Stimulated activated naive CD4-positive, alpha-beta T cell treated with Interleukin-2 at 50 U/mL for 16 hours (primary cell): ENCODE measurements at places on chromosomes 4 and X.

- no peak for DNase-seq
Measured at GRCh38 chr4:146577111-146577510, 55.4 kb upstream of the SLC10A7 start.

DNA sequence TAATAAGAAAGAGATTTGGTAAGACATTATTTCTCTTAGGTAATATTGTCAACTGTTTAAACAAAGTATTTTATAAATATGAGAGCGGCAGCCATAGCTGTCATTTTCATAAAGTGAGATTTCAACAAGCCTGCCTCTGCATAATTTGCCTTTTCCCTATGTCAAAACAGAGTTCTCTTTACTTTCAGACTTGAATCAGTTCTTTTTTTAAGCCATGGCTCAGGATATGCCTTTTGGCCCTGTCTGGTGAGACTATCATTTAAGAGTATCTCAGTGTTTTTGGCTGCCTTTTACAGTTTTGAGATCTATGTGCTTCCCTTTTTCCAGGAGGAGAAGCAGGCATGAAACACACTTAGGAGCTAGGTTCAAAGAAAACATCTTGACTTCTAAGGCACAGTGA lies 7.5 kb upstream of the GUCY1A1 start:
- no peak for DNase-seq

- DNase-seq, result no peak
Measured at GRCh38 chr4:148090503-148091476, 351.4 kb downstream of the NR3C2 start.

DNA sequence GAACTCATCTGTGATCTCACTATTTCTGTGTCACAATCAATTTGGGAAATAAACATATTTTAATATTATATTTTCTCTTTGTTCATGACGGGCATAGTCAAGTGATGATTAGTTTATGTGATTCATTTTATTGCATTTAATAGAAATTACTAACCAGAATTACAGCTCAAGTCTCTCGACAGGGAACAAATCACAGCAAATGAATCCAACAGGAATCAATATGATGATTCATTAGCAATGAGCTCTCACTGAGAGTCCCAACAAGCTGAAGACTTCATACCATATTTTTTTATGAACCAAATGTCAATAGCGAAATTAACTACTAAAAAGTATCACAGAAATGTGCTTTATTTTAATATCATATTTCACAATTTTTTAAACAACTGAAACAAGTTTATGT lies 649.7 kb downstream of the GRID2 start:
- DNase-seq, result no peak

DNA sequence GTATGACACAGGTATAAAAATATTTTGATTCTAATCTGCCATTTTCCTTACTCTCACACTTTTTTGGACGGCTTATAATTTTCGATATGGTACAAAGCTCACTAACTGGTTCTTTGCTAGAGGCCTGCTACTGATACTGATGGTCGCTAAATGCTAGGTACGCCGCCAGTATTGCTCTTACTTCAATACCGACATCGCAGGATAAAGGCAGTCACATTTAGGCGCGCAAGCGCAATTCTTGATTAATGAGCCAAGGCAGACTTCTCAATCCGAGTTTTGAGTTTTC lies 557 bp upstream of the USP38 start:
- DNase-seq, result no peak

GRCh38 chrX:73825569-73825968 lies 262.6 kb downstream of the CHIC1 start:
- no peak for DNase-seq

- DNase-seq, result no peak
Measured at GRCh38 chr4:26325191-26325590, 4.4 kb downstream of the RBPJ start.

- no peak for DNase-seq
Measured at GRCh38 chr4:81845761-81846160, 374.1 kb upstream of the RASGEF1B start.

- no peak for DNase-seq
Measured at GRCh38 chr4:156501962-156502361, 469.6 kb downstream of the PDGFC start.

GRCh38 chr4:87363552-87363951 lies 27.4 kb downstream of the HSD17B11 start:
- no peak for DNase-seq

DNA sequence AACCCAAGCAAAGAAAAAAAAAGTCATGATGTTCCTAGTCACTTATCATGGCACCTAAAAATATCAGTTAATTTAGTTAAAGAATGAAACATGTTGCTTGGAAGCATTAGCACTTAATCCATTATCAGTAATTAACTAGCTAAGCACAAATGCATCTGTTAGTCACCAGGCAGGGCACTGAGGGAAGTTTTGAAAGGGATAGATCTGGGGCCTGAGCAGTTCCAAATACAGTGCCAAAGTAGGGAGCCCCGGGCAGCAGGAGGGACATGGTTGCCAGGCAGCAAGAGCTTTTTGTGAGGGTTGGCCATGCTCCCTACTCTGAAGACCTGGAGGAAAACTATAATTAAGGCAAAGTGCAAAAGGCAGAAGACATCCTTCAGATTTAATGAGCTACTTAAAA lies 62.0 kb downstream of the PHKA1 start:
- no peak for DNase-seq

- DNase-seq, result no peak
Measured at GRCh38 chr4:190015538-190016368, 11.3 kb downstream of the FRG2 start.

GRCh38 chr4:40575846-40576245 lies 53.8 kb downstream of the RBM47 start:
- no peak for DNase-seq

GRCh38 chrX:74343343-74344279 lies 39.6 kb downstream of the ZCCHC13 start:
- peak; percentile 1 for DNase-seq

- no peak for DNase-seq
Measured at GRCh38 chrX:2928191-2928582, 952 bp downstream of the ARSD start.

- DNase-seq, result no peak
Measured at GRCh38 chr4:95186666-95187065, 362.1 kb downstream of the UNC5C start.

DNA sequence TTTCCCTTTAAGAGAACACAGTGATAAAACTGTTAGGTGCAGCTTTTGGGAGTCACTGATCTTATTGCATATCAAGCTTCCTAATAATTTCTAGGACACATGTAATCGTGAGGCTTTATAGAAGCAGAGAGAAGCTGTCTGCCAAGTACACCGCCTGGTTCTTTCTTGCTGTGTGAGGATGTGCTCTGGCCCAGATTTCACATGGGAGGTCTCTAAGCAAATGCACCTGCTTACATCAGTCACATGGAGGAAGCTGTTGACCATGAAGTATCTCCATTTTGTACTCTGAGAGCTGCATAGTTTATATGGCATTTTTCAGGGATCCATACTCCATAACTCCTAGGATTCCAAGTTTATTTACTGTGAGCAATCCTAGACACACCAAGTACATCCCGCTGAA lies 37.1 kb downstream of the RGS12 start:
- no peak for DNase-seq

DNA sequence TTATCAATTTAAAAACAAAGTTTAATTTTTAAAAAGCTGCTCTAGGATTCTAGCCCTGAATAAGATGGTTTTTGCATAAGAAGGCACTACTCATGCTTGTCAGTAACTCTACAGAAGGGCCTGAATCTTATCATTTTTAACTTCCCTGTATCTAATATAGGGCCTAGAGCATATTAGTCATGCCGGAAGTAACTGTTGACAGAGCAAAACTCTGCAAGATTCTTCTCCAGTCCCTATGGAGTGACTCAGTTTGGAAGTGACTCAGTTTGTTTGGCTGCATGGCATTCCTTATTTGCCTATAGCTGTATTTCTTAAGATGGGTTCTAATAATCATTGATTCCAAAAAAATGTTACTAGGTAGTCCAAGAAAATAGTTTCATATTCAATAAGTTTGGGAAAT lies 431.8 kb upstream of the HTR2C start:
- no peak for DNase-seq

GRCh38 chrX:136867518-136867917 lies 13.0 kb downstream of the RBMX start:
- no peak for DNase-seq

DNA sequence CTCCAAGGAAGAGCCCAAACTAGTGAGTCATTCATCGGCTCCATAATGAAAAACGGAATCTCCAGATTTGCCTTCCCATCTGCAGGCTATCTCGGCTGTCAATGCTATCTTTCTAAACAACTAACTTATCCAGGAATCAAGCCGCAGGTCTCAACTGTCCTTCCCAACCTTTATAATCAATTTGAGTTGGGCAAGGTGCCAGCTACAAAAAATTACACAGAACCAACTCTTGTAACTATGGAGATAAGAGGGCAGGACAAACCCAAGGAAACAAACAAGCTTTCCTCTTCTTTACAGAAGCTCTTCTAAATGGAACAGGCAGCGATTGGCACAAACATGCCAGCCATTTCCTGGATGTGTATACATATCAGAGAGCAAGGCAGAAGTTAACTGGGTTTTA lies 61.2 kb upstream of the RAI2 start:
- no peak for DNase-seq

DNA sequence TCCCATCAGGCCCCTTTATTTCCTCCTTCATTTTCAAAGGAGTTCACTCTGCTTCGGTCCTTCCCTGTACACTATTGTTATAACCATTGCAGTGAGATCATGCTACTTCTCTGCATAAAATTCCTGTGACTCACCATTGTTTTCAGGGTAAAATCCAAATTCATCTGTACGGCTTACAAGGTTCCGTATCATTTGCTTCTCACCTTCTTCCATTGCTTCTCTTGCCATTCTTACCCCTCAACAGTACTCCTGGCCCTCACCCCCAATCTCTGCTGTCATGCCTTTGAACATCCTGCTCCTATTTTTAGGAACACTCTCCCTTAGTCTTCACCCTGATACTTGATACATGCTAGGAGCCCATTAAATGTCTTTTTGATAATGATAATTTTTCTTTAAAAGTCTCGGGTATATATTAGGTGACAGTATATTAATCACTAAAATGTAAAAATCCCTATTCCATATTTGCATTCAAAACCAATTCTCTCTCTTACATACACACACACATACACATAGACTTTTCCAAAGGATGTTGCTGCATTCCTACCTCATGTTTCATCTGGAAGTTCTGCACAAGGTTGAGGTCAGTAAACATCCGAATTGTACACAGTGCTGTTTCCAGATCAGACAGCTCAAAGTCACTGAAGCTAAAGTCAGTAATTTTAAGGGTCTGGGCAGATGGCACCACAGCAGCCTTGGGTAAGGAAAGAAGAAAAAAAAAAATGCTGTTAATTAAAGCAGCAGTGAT lies 103.4 kb downstream of the PDE5A start:
- DNase-seq, result no peak

DNA sequence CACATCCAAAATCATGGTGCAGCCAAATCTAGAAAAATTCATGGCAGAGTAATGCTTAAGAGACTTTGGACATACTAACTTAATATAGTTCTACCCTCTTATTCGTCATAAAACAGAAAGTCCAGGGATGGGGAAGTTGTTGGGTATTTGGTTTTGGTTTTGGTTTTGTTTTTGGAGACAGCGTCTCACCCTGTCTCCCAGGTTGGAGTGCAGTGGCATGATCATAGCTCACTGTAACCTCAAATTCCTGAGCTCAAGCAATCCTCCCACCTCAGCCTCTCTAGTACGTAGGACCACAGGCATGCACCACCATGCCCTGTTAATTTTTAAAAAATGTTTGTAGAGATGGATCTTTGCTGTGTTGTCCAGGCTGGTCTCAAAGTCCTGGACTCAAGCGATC lies 271.8 kb upstream of the TENM3 start:
- DNase-seq, result no peak

DNA sequence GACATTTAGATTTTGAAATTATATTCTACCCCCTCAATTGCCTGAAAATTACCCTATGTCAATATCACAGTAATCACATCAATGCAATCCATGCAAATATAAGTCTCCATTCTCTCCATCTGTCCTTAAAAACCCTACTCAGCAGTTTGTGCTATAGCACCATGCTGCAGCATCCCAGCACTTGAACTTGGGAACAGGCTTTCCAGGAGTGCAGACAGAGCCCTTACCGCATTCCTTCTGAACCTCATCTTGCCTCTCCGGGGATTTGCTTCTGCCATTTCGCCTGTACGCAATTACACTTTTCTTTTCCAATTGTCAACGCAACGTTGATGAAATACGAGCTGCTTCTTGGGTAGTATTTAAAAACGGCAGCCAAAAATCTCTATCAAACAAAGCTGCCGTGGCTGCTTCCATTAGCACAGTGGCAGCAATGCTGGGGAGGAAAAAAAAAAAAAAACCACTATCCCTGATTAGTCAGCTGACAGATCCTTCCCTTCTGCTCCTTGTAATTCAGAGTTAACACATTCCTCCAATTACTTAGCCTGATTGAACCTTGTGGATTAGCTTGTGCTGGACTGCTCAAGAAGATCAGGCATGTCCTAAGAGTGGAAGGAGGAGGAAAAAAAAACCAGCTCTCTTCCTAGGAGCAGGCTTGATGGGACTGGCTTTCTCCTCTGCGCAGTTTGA lies 65.6 kb downstream of the MCF2 start:
- no peak for DNase-seq

GRCh38 chrX:149799095-149799714 lies 17.5 kb downstream of the MAGEA9 start:
- DNase-seq, result no peak

GRCh38 chrX:111352424-111352823 lies 59.6 kb downstream of the DCX start:
- DNase-seq, result no peak

DNA sequence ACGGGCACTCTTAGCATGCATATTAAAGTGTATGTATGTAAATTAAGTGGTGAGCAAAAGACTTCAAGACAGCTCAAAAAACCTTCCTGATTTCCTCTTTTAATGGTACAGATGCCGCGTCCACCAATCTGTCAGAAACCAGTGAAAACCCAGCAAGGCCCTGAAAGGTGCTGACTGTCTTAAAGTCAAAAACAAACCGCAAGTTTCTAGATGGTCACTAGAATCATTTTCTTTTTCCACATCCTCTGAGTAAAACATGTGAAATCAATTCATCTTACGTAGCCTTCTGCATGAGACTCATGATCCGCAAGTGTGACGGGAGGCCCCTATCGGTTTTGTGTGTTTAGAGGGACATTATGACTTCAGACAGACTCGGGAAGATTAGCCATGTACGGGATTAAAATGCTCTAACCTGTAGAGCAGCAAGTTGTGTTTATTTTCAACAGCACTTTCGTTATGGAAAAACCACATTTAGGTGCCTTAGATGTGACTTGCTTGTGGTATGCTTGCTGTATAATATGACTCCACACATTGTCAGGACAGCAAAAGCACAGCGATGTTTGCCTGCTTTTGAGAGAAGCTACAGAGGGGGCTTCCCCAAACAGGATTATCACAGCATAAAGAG lies 88.2 kb upstream of the STS start:
- DNase-seq, result no peak
